HT1080 (cell line): ENCODE measurements at places on chromosomes 1 and 21.

GRCh38 chr1:93963585-93963984 lies 54.4 kb upstream of the GCLM start:
- DNase-seq, result no peak

GRCh38 chr1:154716011-154716410 lies 108.0 kb upstream of the ADAR start:
- DNase-seq, result no peak

- DNase-seq, result no peak
These were observed 26.5 kb upstream of the MRPS6 start for GRCh38 chr21:34046917-34047316.

GRCh38 chr1:163094589-163094988 lies 25.4 kb downstream of the RGS4 start:
- DNase-seq, result no peak

- peak; percentile 65 for DNase-seq
These were observed 14.2 kb upstream of the GNG12 start for GRCh38 chr1:67847466-67847865.

- DNase-seq, result no peak
These were observed 266.6 kb downstream of the GRIK1 start for GRCh38 chr21:29673096-29673610.

GRCh38 chr1:58929671-58930325 lies 146.0 kb upstream of the JUN start:
- DNase-seq, result peak; percentile 56

DNA sequence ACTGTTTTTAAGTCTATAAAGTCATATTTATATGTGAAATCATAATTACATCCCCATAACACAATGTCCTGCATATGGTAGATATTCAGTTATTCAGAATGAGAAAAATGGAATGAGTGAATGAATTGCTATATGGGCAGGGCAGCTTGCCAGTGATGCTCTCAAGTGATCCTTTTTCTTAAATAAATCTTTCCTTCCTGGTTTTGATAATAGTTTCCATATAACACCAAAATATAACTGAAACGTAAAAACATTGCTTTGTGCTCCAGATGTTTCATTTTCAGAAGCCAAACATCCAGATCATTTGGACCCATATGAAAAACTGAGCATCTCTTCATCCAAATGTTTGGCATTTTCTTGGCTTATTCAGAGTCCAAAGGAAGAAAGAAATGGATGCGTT lies 30.2 kb upstream of the RGS8 start:
- DNase-seq, result no peak

DNA sequence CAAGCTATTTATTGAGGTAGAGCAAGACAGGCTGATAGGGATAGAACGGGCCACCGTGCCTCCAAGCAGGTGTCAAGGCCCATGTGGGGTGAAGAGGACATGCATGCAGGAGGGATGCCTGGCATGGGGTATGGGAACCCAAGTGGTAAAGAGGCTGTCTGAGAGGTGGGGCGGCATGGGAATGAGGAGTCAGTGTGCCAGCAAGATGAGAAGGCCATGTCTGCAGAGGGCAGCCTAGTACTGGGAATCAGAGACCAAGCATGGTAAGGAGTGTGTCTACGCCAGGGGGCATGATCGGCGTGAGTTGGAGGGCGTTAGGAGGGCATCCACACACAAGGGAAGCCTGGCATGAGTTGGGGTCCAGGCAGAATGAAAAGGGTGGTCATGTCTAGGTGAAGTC lies 303.7 kb upstream of the PLD5 start:
- DNase-seq, result no peak

- DNase-seq, result no peak
These were observed 72.5 kb downstream of the OBSCN start for GRCh38 chr1:228280106-228280901.

GRCh38 chr1:13700521-13701270 lies 708 bp downstream of the PRDM2 start:
- no peak for DNase-seq

DNA sequence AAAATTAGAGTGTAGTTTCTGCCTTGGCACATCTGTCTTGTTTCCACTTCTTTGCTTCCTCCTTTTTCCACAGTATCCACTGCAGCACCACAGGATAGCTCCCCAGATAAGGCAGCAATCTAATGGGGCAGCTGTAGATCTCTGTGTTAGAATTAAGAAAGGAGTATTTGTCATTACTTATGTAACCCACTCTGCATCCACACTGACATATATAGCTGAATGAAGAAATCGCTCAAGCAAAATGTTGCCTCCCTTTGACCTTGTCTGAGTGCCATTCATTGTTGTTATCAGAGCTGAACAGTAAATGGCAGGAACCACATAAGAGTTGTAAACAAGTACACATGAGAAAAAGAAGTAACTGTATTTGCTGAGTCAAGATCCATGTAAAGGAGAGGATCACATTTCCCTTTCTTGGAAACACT lies 45.9 kb upstream of the DPH5 start:
- DNase-seq, result no peak

GRCh38 chr1:29523576-29523975 lies 287.3 kb downstream of the PTPRU start:
- no peak for DNase-seq

- DNase-seq, result peak; percentile 34
These were observed 35.4 kb upstream of the FOXO6 start for GRCh38 chr1:41325801-41326200.

DNA sequence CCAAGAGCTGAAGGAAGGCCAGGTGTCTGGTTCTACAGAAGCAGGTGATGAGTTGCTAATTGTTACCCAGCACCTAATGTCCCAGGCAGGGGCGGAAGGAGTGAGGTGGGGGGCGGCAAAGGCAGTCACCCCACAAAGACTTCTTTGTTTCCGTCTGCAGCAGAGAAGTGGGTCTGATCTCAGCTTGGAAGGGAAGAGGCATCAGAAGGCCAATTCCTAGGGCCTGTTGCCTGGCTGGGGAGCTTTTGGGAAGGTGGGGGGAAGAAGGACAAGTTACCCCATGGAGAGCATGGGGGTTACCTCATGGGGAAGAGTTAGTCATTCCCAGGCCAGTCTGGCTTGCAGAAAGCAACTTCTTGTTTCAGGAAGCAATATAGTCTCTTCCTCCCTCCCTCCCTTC lies 10.9 kb downstream of the IGSF21 start:
- no peak for DNase-seq

DNA sequence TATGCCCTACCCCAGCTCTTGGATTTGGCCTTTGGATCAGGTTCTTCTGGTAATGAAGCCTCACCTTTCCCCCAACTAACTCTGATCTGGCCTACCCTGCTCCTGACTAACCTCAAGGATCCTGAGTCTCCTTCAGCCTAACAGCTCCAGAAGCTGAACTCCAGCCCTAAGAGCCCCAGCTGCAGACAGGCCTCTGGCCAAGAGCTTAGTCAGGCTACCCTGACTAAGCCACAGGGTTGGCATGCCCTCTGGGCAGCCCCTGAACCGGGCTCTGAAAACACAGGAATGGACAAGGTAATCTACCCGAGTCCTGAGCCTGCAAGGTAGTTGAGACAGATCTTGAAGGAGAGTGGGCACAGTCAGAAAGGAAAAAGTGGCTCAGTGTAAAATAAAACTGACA lies 29.4 kb downstream of the COA7 start:
- DNase-seq, result peak; percentile 24

DNA sequence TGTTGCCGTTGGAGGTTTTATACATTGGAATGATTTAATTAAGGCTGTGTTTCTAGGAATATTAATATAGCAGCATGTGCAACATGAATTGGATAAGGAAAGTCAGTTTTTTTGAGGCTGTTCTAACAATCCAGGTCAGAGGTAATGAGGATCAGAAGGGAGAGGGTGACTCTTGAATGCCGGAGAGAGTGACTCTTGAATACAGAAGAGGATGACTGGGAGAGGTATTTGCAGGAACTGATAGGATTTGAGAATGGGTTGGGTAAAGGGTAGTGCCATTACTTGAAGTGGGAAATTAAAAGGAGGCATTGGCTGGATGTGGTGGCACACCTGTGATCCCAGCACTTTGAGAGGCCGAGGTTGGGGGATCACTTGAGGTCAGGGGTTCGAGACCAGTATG lies 55.6 kb upstream of the MACF1 start:
- no peak for DNase-seq

- no peak for DNase-seq
These were observed 5.6 kb upstream of the ZNF496 start for GRCh38 chr1:247337250-247337746.

- DNase-seq, result no peak
These were observed 31.6 kb downstream of the PTP4A2 start for GRCh38 chr1:31906557-31906956.

DNA sequence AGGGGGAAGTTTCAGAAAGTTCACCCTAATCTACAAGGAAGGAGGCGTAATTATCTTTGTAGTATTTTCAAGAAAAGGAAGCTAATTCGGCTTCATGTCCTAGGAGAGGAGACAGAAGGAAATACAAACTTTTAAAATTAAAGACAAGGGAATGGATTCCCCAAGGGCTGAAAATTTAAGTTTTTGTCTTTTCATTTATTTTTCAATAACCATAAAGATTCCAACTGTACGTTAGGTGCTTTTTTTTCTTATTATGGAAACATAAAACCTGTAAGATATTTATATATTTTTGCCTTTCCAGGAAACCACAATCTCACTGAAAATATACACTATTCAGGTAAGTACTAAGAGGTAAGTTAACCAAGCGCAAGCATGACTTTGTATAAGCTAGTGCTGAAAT lies at the start of gene OR2M3:
TSS of gene OR2M3 (plus strand) at position 301 of the 400 bp plus-strand sequence. CDS start 5,803 bp downstream, outside the sequence.
- DNase-seq, result no peak

- peak; percentile 23 for DNase-seq
These were observed 145.1 kb downstream of the NPHP4 start for GRCh38 chr1:5847013-5847659.

DNA sequence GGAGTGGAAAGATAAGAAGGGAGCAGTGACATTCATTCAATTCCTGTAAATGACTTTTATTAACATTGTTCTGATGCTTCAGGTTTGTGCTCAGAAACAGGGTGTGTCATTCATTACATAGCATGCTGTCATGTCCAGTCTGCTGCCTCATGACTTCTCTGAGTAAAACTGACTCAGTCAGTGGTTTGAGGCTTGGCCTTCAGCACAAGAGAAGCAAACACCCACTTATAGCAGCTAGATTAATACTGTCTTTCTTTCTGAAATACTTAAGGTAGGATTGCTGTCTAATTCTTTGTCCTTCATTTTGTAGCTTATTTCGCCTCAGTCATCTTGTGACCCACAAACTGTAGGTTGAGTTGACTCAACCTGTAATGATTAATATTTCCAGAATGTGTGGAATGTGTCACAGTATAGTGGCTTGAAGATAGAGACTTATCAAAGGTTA lies 32.9 kb downstream of the RASAL2 start:
- DNase-seq, result peak; percentile 97

- DNase-seq, result no peak
These were observed 31.9 kb downstream of the WNT9A start for GRCh38 chr1:227915564-227916553.
